ENCODE measurements at places on chromosomes 5 and 9.

DNA sequence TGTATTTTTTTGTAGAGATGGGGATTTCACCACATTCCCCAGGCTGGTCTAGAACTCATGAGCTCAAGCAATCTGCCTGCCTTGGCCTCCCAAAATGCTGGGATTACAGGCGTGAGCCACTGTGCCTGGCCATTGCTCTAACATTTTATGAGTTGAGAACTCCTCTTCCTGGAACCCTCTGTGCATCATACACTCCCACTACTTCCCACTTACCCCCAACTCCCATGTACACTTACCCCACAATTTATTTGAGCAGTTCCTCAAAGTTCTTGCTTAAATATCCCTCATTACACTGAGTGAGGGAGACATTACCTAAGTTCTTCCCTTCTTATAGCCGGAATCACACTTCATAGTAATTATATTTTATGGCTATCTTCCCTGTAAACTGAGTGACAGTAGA lies 42.9 kb upstream of the GALNT10 start:
- DNase-seq: no peak

- peak; percentile 72 for DNase-seq
These were observed 115.1 kb downstream of the CDC42SE2 start for GRCh38 chr5:131378721-131379541.

GRCh38 chr9:6552033-6552432 lies 93.5 kb downstream of the GLDC start:
- DNase-seq: no peak

DNA sequence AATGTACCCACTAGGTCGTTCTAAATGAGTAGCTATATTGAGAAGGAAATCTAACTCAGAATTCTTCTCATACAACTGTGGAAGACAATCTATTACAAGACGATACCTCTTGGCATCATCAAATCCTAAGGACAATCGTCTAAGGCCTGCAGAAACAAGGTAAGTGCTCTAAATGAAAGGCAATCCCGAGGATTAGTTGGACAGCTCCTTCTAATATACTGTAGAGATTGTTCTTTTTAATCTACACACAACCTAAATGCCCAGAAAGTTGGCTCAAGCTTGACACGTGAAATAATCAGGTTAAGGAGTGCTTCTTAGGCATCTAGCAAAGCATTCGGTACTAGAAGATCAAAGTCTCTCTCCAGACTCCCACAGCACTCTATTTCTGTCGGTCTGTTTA lies 55.1 kb downstream of the MED27 start:
- no peak for DNase-seq

DNA sequence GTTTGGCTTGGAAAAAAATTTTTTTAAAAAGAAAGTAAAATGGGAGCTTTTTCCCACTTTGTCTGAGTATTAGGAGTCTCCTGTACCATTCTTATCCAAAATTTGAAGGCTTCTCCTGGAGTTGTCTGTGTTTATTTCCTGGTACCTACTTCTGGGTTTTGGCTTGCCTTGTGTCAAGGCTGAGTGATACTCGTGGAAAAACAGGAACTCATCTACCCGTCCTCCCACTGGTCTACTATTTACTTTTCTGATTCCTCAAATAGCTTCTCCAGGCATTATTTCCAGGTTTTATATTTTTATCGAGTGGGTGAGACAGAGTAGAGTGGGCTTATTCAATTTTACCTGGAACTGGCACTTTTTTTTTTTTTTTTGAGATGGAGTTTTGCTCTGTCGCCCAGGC lies 99.4 kb downstream of the RMI1 start:
- DNase-seq: no peak

GRCh38 chr5:120564013-120564412 lies 99.9 kb downstream of the PRR16 start:
- no peak for DNase-seq

- DNase-seq: peak; percentile 23
These were observed 166.1 kb downstream of the SLC28A3 start for GRCh38 chr9:84174486-84174885.

DNA sequence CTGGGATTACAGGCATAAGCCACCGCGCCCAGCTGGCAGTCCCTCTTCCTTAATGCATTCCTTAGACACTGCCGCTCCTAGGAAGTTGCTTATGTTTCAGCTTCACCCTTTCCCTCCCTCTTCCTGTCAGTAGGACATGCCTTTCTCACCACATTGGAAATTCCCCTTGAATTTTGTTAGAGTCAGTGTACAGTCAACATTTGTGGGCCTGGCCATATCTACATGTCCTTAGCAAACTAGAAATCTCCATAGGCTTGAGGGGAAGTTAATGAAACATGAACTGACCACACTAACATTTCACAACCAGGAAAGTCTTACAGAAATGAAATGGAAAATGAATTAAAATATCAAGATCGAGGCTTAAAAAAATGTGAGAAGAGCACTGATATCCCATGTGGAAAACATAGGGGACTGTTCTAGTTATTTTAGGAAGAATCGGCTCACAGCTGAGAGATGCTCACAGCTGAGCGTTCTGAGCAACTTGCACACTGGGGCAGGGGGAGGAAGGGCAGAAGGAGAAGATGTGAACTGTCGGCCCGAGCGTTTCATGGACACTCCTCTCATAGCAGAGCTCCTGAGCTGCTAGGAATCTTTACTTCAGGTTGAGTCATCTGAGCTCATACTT lies 21.1 kb upstream of the LVRN start:
- DNase-seq: no peak

Data from hematopoietic multipotent progenitor cell treated with erythropoietin and hydrocortisone succinate and interleukin-3 and kit ligand, for 4 days (in vitro differentiated cells).